Immature natural killer cell (primary cell): ENCODE measurements at places on chromosomes 7 and 10.

- DNase-seq, result no peak
Observed at GRCh38 chr10:113084031-113084430, 134.0 kb downstream of the TCF7L2 start.

DNA sequence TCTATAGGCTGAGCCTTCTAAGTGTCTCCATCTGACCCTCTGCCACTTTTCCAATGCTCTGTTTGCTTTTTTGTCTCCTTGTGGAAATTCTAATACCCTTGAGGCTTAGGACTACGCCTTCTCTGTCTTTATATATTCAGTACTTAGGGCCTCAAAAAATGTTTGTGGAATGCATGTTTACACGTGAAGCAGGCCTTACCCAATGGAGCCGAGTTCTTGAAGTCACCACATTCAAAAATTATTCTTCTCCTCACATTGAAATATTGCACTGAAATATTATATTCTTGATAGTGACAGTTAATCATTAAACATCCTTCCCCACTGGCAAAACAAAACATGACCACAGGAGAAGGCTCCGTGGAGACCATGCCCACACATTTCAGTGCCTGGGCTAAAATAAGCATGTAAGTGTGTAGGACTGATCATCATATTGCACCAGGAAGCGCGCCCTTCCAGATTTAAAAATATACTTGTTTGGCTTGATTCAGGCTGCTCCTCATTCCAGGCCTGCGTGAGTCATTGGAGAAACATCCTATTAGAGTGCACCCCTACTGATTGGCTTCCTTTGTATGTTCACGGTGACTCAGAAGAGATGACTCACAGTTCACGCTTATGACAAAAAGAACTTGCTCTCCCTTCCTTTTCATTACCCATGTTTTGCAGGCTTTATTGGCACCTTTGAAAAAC, 307.4 kb upstream of the AOAH start:
- peak; percentile 13 for DNase-seq

DNA sequence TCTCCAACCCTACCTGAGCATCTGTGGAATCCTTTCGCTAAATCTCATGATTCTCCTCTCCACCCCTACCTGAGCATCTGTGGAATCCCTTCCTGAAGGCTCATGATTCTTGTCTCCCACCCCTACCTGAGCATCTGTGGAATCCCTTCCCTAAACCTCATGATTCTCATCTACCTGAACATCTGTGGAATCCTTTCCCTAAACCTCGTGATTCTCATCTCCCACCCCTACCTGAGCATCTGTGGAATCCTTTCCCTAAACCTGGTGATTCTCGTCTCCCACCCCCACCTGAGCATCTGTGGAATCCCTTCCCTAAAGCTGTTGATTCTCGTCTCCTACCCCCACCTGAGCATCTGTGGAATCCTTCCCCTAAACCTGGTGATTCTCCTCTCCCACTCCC, 342.0 kb downstream of the SDK1 start:
- DNase-seq, result no peak

DNA sequence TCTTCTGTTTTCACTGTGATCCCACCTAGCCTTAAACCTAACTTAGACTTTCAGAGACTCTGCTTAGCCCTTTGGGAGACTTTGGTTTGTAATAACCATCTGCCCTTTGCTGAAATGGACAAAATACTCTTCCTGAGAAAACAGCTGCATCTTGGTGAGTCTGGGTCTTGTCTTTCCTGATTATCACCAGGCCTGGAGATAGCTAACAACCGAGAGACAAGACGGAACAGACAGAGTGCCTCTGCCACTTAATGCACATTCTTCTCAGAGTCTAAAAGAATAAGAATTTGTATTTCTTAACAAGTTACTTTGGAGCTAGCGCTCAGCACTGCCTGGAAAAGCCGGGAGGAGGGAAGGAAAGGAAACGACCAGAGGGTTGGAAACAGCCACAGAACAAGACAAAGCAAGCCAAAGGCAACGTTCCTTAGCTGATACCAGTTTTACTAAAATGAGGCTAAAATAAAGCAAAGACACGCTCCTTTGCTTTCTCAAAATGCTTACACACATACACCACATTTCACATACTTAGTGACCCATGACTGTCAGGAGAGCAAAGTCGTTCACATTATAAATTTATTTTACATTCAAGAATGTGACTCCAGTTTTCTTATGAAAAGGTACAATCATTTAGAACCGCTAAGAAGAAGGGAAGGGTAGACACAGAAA, 70.3 kb upstream of the DGKI start:
- DNase-seq, result no peak

GRCh38 chr10:101758858-101759257, 17.1 kb downstream of the FGF8 start:
- DNase-seq, result no peak

GRCh38 chr7:111029141-111029572, 61.8 kb upstream of the LRRN3 start:
- DNase-seq, result no peak

GRCh38 chr7:98329100-98329790, 47.8 kb downstream of the BRI3 start:
- no peak for DNase-seq

DNA sequence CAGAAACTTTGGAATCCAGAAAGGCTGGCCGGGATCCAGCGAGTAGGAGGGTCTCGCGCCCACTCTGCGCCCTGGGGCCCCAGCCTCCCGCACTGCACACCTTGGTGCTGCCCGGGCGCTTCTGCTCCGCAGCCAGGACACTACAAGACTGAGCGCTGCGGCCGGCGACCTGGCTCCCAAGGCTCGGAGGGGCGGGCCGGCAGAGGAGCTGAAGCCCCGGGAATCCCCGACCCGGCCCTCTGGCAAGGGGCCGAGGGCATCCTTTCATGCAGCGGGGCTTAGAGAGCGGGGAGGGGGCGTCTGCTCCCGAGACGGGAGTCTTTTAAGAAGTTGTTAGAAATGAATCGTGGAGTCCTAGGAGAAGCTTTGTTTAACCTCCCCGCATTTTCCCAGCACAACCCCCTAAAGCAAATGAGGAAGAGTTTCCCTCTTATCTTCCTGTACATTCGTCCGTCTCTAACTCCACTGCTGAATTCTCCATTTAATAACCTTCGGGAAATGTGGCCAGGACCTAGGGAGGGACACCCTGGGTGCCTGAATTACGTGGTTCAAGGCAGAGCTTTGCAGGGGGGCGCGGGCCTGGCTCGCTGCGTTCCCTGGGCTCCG, 1.1 kb downstream of the VWC2 start:
- DNase-seq, result no peak

DNA sequence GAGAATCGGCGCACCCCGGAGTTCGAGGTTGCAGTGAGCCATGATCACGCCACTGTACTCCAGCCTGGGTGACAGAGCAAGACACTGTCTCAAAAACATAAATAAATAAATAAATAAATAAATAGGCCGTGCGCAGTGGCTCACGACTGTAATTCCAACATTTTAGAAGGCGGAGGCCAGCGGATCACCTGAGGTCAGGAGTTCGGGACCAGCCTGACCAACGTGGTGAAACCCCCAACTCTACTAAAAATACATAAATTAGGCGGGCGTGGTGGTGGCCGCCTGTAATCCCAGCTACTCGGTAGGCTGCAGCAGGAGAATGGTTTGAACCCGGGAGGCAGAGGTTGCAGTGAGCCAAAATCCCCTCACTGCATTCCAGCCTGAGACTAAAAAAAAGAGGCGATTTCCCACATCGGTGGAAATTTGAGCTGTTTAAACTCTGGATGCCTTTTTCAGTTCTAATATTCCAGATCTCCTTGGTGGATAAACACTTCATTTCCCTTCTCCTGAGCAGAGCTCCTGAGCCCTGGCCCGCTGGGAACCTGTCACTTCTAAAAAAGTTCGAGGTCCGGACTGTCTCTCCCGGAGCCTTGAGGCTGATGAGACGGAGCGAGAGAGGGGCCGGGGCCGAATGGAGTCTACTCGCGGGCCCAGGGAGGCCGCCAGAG, 2.0 kb upstream of the NFKB2 start:
- DNase-seq, result no peak

GRCh38 chr10:48608279-48608681, 3.4 kb upstream of the ARHGAP22 start:
- DNase-seq, result peak; percentile 10

- DNase-seq, result no peak
Observed at GRCh38 chr7:33604056-33604455, 301.3 kb upstream of the BMPER start.

- no peak for DNase-seq
Observed at GRCh38 chr10:116469437-116469836, 41.8 kb downstream of the PNLIPRP3 start.

DNA sequence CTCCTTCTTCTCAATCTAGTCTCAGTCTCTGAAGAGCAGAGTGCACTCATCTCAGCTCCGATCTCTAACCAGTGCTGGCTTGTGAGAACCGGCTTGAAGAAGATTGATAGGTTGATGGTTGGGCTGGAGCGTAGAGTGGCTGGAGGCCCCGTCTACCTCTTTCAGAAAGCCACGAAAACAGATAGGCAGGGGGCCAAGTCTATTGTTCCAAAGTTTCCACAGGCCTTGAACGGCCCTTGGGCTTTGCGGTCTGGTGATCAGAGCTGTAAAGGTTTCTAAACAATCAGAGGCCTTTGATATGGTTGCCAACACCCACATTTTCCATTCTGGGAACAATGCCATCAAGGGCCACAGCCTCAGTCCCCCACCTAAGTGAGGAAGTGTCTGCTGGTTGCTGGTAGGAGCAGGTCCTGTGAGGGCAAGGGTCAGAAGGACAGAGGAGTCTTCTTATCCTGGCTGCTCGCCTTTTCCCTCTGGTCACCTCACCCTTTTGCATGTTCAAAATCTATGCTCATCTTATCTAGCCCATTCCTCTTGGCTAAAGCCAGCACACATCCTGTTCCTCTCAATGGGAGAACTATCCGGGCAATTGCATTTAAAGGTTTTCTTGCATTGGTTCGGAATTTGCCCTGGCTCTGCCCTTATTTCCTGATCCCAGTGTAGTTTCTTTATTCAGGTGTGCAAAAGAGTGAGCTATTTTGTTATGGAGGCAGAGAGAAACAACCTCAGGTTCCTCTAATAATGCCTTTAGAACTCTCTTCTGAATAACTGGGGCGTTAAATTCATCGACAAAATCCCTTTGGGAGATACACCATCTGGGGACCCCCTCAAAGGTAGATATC, 70.3 kb upstream of the KMT2E start:
- DNase-seq, result peak; percentile 76

DNA sequence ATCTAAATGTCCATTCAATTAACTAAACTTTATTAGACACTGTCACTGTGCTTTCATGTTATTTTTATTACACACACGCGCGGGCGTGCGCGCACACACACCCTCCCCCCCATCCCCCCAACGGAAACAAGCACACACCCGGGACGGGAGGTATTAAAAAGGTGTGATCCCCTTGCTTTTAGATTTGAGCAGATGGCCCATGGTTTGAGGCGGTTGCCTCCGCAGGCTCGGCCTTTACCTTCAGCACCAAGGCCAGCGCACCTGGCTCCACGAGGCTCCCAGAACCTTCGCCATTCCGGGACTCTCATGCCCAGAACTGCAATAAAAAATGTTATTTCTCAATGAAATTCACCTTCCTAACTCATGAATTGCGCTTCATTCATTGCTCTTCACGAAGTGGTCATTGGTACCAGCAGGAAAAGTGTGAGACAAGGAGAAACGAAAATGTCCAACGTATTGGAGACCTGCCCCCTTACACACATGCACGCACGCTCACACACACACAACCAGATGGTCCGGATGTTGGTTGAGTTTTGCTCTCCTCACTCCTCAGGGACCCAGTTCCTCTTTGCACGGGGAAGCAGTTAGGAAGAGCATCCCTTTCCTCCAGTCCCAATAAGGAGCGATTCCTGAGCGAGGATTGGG, 20.8 kb upstream of the PTF1A start:
- DNase-seq, result no peak

DNA sequence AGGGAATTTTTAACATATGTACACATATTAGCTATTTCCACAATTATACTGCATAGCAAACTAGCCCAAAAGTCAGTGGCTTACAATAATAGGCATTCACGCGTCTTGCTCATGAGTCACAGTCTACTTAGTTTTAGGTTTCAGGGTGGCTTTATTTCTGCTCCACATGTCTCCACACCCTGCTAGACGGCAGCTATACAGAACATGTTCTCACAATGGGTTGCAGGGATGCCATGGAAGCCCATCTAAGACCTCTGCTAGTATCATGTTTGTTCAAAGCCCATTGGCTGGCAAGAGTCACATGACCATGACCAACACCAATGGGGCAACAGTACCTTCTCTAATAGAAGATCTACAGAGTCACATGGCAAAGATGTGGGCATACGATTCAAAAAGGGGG, 96.3 kb upstream of the NEBL start:
- no peak for DNase-seq

DNA sequence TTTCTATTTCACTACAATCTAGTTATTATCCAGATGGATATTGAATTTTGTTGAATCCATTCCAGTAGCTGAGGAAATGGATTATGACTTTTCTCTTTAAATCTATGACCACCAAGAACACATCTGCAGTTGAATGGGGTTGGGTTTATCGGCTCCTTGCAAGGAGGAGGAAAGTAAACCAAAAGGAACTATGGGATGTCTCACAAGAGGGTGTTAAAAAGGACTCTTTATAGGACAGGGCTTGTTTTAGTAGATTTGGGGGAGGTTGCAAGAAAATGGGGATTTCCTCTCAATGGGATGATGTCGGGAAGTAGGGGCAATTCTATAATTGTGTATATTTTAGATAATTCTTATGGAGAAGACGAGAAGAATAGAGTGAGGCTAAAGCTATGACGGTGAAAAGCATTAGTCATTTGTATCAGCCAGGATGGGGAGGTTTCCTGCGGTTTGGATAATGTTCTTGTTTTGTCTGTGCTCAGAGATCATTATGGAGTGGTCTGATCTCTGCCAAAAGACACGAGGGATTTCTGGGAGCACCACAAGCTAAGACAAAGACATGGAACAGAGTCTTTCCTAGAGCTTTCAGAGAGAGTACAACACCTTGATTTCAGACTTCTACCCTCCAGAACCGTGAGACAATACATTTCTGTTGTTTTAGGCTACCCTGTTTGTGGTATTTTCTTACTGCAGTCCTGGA, 5.3 kb upstream of the LRRC61 start:
- no peak for DNase-seq

- DNase-seq, result no peak
Observed at GRCh38 chr10:132417257-132417910, 20.4 kb downstream of the PWWP2B start.

DNA sequence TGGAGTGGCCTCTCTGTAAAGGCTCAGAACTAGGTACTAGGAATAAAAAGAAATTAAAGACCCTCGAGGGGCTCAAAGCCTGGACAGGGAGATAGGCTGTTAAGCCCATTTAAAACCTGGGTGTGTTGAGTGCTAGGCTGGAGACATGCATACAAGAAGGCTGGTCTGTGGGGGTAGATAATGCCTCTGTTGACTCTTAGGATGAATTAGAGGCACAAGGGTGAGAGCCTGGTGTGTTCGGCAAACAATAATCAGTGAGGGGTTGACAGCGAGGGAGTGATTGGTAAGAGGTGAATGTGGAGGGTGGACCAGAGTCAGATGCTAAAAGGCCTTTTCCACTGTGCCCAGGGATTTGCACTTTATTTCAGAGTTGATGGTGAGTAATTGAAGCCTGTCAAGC, 12.7 kb downstream of the GSTO2 start:
- no peak for DNase-seq

DNA sequence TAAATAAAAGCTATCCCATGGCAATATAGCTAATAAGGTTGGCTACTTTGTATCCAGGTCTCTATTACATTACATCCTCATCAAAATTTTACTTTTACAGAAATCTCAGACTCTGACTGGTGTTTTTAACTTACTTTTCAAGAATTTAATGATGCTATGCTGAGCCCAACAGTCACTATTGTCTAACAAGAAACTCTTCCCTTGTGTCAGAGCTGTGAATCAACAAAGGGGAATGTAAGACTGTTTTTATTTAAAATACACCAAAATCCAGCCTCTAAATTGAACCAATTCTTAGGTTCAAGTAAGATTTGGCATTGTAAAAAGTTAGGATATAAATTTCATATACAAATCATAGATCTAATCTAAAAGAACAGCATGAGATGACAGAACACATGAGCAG, 7.0 kb downstream of the RTKN2 start:
- no peak for DNase-seq
